RWPE1 (cell line): ENCODE measurements at places on chromosomes 5 and 9.
A peak's percentile ranks its signal among the peaks of the same experiment; 100 is the strongest.

- no peak for DNase-seq
Observed at GRCh38 chr9:88915916-88916315, 75.4 kb upstream of the S1PR3 start.

DNA sequence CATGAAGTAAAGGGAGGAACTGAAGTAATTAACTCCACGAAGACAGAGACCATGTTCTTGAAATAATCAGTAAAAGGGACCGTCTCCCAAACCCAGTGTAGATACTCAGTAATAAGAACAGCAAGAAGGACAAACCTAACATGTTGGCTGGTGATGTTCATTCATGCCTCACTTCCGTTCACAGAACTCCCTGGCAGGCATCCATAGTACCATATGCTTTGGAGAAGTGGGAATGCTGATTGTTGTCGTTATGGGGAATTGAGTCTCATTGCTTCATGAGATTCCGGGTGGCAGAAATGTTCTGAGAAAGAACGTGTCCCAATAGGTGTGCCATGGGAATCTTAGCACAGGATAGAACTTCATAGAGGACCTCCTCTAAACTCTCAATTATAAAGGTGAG, 452.3 kb downstream of the ZSWIM6 start:
- no peak for DNase-seq

DNA sequence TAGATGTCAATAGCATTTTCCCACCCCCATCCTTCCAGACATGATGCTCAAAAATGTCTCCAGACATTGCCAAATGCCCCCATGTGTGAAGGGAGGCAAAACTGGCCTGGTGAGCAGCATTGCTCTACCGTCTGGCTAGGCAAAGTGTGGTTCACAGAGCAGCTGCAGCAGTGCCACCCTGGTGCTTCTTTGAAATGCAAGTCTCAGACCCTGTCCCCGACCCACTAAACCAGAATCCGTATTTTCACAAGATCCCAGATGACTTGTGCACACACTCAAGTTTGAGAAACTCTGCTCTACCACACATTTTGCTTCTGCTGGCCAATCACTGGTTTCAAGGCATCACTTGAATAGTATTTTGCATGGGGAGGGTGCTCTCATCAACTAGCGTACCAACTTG, 226.6 kb upstream of the KLF9 start:
- DNase-seq: no peak

GRCh38 chr9:112084334-112084733, 90.8 kb downstream of the SUSD1 start:
- no peak for DNase-seq

- DNase-seq: no peak
Observed at GRCh38 chr9:92659601-92660000, 10.3 kb downstream of the IPPK start.

DNA sequence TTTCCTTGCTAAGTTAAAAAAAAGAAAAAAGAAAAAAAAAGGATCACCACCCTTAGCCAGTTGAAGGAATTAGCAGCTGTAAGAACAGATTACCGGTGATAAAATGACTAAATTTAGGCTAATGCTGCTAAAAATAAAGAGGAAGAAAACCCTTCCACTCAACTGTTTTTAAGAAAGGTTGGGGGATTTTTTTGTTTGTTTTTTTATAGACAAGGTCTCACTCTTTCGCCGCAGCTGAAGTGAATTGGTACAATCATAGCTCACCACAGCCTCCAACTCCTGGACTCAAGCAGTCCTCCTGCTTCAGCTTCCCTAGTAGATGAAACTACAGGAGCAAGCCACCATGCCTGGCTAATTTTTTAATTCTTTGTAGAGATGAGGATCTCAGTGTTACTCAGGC, 101.7 kb downstream of the SNCAIP start:
- no peak for DNase-seq

DNA sequence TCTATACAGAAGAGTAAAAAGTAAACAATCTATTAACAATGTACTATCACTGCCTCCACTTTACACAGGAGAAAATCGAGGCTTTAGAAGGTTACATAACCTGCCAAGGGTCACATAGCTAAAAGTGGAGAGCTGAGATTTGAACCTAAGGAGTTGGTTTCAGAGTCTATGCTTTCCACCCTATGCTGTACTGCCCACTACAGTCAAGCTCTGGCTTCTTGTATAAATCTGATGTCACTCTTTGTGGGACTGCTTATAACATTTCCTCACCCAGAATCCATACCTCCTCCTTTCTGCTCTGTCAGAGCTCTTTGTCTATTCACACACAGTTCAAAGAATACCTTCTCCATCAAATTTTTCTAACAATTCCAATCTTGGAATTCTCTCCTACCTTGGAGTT, 503.1 kb downstream of the RAB3C start:
- DNase-seq: no peak

- no peak for DNase-seq
Observed at GRCh38 chr5:175861337-175862130, 9.8 kb upstream of the CPLX2 start.

- peak; percentile 64 for DNase-seq
Observed at GRCh38 chr9:33765411-33765810, 29.9 kb upstream of the PRSS3 start.

DNA sequence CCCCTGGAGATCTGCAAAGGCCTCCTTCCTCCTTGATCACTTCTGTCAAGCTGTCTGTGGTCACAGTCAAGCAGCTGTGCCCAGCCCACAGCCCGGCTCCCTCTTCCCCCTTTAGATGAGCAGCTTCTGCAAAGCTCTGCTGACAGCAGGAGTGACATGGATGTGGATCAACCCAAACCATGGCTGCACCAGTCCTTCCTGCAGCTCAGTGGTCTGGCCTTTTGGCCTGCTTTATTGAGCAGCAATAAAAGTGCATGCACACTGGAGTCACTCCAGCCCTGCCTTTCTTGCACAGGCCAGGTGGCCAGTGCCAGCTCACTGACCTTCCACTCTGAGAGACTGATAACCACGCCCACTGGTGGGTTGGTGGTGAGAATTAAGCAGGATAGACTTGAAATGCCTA, 91.3 kb upstream of the OTULINL start:
- no peak for DNase-seq

- no peak for DNase-seq
Observed at GRCh38 chr9:14584571-14584970, 108.7 kb downstream of the ZDHHC21 start.

DNA sequence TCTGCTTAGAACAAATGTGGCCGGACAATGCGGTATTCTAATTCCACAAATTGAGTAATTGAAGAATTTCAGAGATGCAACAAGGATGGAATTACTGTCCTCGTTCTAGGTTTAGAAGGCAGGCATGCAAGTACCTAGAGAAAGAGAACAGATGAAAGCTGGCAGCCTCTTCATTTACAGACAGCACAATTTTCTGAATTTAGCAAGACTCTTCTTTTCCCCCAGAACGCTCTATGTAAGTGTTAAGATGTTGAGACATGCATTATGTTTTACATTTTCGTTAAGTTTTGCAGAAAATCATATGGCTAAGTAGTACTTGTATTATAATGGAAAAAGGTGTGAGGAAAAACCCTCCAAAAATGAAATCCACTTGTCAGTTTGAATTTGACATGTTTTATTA, 259.5 kb upstream of the ARRDC3 start:
- DNase-seq: no peak

DNA sequence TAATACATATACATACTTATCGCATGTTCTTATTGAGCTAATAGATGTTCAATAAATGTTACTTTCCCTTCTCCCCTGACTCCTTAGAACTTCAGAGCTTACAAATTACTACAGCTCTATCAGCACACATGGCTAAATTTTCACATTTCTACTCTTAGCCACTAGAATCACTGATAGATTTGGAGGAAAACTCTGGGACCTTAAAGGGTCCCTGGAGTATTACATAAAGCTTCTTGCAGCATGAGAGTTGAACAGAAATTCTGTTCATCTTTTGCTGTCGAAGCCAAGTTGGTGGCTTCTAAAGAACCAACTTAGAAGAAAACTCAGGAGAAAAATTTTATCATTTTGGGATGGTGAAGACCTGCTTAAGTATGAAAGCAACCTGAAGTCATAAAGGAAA, 15.5 kb downstream of the B4GALT1 start:
- DNase-seq: no peak

DNA sequence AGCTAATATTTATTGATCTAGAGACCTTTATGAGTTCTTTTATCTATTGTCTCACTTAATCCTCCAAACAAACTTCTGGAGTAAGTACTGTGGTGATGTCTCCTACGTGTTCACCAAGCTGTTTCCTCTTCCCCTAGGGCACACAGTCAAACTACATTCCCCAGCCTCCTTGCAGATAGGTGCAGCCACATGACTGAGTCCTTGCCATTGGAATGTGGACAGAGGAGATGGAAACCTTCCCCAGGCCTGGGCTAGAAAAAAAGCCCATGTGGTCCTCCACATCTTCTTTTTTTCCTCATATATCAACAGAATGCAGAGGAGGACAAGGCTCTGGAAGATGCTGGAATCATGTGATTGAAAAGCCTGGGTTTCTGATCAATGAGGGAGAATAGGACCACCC, 88.0 kb downstream of the ANKRD55 start:
- DNase-seq: peak; percentile 49

- DNase-seq: no peak
Observed at GRCh38 chr9:93319301-93319991, 132.0 kb upstream of the FAM120A start.

DNA sequence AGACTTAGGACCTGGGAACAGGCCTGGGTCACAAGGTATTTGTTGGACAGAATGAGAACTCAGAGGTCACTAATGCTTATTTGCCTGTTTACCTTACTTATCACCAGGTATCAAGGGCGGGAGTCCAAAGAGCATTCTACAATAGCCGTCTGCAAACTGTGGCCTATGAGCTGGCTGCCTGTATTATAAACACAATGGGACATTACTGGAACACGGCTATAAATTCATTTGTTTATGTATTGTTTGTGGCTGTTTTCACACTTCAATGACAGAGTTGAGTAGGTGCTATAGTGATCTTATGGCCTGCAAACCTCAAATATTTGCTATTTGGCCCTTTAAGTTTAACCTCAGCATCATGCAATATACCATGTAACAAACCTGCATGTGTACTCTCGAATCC, 76.6 kb upstream of the ASTN2 start:
- DNase-seq: no peak

- no peak for DNase-seq
Observed at GRCh38 chr5:133056891-133057290, 5.1 kb downstream of the HSPA4 start.

- DNase-seq: no peak
Observed at GRCh38 chr5:31530541-31531265, 1.2 kb downstream of the DROSHA start.

- DNase-seq: no peak
Observed at GRCh38 chr9:137774775-137775386, 102.7 kb upstream of the CACNA1B start.

- no peak for DNase-seq
Observed at GRCh38 chr5:111509119-111509518, 3.2 kb downstream of the STARD4 start.

DNA sequence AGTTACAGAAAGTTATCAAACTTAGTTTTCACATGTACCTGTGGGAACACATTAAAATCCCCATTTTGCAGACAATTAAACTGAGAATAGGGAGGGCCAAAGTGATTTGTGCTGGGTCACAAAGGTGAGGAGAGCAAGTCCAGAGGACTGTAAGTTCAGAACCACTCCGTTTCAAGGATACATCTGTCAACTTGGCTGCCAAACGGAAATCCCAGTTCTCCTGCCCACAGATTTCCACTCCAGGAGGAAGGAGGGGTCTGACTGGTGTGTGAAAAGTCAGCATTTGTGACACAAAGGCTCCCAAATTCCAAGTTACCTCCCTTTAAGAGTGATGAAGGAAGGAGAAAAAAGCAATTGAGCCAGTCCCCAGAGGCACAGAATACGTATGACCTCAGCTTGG, 42.3 kb downstream of the PRELID2 start:
- DNase-seq: no peak

DNA sequence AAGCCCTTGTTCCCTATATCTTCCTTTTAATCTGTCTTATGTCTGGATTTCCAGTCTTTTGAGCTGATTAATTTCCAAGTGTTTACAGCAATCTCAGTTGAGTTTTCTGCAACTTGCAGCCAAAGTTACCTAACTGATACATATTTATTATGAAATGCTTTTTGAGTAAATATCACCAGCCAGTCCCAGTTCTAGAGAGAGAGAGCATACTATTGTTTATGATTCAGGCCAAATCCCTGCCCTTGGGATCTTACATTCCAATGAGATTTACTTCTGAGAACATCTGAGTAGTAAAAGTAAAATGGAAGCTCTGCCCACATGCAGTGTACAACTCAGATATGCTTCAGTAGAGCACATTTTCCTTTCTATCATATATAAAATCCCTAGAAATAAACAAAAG, 661.7 kb downstream of the KCTD16 start:
- DNase-seq: no peak

GRCh38 chr5:38601863-38602298, 45.4 kb upstream of the LIFR start:
- peak; percentile 64 for DNase-seq

DNA sequence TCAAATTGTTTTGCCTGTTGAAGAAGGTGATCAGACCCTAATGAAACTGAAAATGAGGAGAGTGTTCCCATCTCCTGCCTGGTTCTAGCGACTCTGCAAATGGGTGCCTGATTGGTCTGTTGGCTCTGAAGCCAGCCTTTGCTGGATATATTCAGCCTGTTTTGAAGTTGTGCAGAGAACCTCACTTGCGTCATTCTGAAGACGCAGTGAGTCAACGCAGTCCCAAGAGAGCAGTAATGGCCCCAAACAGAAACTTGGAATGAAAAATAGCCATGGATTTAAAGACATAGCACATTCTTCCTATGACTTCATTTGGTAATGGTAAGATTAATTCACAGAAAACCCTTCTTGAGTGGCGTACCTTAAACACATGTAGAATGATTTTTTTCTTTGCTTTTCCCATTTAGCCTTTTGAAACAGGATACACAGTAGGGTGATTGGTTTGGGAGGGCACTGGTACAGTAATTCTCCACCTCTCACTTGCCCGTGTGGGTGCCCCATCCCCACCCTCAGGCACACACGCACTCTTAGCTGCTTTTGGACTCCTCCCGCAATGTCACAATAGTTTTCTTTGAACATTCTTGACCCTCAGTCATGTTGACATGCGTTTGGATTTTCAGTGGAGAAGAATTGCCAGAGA, 54.1 kb upstream of the ABL1 start:
- no peak for DNase-seq

GRCh38 chr9:133786907-133787753, 49.0 kb upstream of the SARDH start:
- DNase-seq: no peak

GRCh38 chr9:136617746-136618579, 44.8 kb upstream of the EGFL7 start:
- no peak for DNase-seq
